ENCODE measurements at places on chromosomes 11 and 22.
A peak's percentile ranks its signal among the peaks of the same experiment; 100 is the strongest.

DNA sequence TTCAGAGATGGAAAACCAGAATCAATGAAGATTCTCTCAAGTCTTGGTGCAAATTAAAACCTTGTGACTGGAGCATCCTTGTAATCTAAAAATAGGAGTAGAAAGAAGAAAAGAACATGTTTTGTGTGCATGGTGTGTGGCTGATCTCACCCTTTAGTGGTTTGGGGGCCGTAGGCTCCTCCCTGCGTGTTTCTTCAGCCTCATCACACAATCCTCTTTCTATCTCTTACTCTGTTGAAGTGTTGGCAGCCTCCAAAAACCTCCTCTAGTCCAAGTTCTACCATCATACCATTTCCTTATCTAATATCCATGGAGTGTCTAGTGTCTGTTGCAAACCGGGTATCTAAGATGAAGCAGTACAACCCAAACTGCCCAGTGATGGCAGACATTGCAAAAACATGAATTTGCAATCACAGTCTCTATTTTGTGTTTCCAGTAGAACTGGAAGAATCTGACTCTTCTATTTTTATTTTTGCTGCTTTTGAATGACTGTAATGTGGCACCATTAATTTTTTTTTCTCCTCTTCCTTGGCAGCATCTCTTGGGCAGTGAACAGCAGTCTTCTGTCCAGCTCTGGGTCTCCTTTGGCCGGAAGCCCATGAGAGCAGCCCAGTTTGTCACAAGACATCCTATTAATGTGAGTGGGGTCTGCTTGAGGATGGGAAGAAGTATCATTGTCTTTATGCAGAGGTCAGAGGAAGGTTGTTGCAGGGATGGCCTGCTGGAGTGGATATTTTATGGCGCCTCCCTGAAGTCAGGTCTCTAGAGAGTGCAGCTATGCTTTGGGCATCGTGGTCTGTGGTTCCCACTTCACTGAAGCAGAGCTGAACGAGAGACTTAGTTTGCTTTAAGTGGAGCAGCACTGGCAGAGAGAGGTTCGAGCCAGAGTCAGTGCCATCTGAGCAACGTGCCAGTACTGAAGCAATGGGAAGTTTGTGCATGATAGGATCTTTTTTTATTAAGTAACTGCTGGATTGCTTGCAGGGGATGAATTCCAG, 60.0 kb upstream of the SORL1-AS1 start:
- DNase-seq = peak; percentile 9

GRCh38 chr11:116946414-116946813, 109.0 kb upstream of the APOA1 start:
- no peak for DNase-seq

DNA sequence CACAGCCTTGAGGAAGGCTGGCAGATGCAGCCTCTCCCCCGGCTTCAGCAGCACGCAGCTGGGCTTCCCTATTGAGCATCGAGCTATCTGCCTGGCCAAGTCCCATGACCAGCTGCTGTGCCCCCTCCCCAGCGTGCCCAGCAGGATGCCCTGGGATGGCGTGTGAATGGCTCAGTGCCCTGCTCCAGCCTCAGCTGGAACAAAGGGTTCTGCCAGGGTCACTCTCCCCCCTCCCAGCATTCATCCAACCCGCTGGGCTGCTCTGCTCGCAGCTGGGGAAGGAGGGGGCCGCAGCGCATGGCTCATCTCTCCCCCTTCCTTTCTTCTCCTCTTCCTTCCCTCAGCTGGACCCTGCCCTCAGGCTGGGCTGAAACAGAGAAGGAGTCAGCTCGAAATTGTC, 14.5 kb downstream of the LRP4 start:
- DNase-seq = no peak

DNA sequence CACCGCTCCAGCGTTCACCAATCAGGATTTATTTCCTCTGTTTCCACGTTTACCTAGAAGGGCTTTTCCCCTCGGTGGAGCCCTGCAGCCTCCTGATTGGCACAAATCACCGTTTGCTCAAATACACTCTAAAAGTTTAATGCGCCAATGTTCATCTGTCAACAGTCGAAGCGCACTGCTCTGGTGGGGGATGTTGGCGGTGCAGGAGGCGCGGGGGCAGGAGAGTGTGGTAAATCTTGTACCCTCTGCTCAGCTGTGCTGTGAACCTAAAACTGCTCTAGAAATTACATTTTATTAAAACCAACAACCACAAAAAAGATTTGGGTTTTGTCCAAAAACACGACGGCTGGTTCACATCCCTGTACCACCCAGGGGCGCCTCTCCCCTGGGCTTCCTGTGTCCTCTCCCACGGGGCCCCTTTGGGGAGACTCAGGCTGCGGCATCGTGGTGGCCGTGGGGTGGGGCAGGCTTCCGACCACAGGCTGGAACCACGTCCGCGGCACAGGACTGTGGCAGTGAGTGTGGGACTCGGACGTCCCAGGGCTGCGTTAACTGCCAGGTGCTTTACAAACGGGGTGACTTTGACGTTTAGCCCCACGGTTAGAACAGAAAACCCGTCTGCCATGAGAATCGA, 13.5 kb downstream of the TTLL8 start:
- DNase-seq = no peak

GRCh38 chr22:44085743-44086270, 61.7 kb downstream of the PARVB start:
- peak; percentile 60 for DNase-seq

DNA sequence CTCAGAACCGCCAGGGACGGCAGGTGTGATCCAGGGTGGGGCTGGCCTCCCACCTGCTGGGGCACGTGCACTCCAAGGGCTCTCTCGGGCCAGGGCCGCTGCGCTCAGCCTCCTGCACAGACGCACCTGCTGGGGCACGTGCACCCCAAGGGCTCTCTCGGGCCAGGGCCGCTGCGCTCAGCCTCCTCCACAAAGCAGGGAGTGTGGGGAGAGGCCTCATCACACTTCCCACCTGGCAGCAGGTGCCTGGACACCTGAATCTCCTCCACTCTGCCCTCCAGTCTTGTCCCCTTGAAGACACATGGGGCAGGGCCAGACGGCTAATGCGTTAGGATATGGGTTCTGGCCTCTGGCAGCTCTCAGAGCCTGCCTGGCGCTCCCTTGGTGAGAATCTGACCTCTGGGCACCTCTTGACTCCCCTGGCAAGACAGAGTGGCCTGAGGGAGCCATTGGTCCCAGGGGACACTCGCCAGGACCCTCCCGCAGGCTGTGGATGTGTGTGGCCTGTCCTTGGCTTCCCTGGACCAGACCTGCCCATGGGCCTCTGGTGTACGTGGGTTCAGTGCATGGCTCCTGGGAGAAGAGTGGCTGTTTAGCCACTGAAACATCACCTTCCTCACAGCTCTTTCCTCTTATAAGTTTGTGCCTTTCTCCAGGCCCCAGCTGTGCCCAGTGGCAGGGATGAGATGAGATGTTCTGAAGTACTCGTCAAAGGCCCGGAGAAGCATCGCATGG, 73.5 kb downstream of the BRD1 start:
- no peak for DNase-seq

DNA sequence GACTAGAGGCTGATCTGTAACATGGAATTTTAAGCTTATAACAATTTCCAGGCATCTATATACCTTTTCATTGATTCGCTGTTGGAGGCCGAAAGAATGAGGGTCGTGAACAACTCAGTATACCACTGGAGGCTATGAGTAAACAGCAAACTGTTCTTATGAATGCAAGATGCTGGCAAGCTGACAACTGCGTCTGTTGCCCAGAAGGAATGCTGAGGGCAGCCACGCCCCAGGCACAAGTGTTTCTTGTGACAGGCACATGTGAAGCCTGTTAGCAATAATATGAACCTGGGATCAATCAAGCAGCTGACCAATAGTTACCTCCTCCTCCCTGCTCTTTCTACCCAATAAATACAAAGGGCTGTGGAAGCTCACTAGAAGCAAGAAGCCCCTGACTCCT, 15.3 kb downstream of the RTCB start:
- DNase-seq = no peak

All from NCI-H187 (cell line).